ENCODE measurements at places on chromosomes 1 and 21.
A peak's percentile ranks its signal among the peaks of the same experiment; 100 is the strongest.

DNA sequence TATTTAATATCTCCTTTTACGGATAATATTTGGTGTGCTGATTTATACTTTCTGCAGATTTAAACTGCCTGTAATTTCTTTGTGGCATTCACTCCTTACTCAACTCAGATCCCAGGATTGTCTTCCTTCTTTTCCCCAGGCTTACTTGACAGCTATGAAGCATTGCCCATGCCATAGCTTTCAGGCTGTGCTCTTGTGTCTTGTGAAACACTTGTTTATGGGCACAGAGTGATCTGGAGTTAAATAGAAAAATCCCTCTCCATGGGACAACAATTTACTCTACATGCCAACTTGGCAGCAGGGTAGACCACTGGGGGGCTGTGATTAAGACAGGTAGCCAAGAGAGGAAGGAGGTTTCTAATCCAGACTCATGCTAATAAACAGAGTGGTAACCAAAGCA, 57.4 kb downstream of the PPP1R12B start:
- no peak for DNase-seq

GRCh38 chr1:152182431-152182830, 23.4 kb upstream of the RPTN start:
- DNase-seq, result no peak

- peak; percentile 34 for DNase-seq
These were observed 607 bp downstream of the BTG3 start for GRCh38 chr21:17612023-17612564.

DNA sequence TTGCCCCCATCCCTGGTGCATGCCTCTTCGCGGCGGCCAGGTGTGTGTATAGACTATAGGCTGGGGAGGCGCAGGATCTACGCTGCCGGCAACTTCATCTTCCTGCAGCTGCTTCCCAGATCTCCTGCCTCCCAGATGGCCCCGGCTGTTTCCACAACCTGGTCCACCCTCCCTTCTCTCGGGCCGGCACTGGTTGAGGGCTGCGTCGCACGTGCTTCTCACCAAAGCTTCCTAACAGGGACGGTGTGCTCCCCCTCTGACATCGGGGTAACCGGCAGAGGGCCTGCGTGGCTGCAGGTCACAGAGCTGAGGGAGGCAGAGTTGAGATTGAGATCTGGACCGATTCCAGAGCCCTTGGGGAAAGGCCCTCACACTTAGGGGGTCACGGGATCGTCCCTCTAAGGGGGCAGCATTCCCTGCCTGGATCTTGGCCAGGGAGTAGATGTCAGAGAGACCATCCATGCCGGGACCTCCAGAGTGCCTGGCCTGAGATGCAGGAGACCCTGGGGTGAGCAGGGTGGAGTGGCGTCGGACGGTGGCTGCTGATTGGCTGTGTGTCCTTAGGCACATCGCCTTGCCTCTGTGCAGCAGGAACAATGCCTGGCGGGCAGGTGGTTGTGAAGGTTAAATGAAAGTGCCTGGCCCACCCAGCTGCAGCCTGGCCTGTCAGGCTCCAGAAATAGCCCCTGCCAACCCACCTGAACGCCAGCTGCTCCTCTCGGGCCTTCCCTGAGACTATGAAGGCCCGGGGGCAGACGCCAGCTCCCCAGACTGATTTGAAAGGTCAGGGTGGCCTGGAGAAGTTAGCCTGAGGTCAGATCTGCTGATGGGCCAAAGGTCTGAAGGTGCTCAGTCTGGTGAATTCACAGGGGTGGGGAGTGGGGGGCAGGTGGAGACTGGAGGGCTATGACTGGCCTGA, 6.1 kb upstream of the MASP2 start:
- DNase-seq, result peak; percentile 35

DNA sequence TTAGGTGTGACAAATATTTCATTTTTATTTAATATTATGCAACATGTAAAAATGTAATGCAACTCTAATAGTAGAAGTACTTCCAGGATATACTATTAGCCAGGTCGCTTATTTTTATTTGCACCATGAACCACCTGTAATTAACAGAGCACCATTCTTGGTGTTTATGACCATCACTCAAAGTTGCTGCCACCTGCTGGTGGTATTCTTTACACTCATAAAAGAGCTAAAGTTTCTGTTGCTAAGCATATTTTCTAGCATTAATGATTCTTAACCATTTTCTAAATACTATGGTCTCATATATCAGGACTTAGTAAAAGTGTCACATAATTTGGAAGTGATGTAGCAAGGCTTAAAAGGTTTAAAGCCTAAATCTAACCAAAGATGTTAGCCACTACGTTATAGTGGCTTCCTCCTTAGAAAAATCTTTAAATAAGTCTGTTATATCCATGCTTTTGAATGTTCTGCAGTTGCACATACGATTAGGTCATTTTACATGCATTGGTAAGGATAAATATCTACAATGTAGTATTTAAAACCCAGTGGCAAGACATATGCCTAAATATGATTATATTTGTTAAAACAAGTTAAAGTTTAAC, 244.5 kb downstream of the NEGR1 start:
- no peak for DNase-seq

DNA sequence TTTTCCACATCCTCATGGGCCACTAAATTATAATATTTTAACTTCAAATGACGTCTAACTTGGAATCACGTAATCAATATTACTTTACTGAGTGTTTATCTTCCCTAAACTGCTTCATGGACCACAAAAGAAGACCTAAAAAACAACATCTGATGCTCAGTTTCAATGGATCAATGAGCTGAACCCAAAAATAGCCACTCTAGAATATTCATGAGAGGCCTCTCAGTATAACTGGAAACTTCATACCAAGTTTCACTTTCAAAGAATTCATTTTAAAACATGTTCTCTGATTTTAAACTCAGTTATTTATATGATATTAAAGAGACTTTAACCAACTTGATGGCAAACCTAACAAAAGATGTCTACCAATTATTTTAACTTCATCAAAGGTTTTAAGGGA, 23.7 kb upstream of the TIAM1 start:
- DNase-seq, result no peak

DNA sequence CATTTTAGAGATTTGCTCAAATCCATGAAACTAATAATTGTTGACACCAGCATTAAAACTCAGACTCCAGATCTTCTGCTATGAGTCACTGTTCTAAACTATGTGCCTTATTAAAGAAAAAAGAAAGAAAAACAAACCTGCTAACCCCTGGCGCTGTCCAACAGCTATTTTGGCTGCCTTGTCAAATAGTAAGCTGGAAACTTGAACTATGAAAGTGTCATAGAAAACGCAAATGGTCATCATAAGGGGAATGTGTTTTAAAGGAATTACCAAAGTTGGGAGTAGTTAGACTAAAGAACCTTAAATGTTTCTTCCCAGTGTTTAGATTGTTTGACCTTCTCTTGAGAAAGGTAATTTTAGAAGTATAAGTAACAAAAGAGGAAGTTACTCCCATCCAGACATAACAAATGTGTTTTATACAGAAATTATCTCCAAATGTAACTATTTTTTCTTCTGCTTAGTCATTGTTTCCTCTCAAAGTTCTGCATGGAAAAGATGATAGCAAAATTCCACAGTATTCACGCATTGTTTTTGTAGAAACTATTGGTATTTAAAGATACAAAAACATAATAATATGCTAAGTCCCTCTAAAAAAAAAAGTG, 272.4 kb downstream of the TPR start:
- no peak for DNase-seq

GRCh38 chr1:111952125-111952657, 37.3 kb downstream of the KCND3 start:
- DNase-seq, result no peak

GRCh38 chr1:210434223-210434622, 105.5 kb downstream of the HHAT start:
- DNase-seq, result no peak

- DNase-seq, result no peak
These were observed 16.6 kb downstream of the IPO9 start for GRCh38 chr1:201845331-201846083.

- DNase-seq, result no peak
These were observed 3.3 kb upstream of the TRPM2 start for GRCh38 chr21:44349847-44350772.

DNA sequence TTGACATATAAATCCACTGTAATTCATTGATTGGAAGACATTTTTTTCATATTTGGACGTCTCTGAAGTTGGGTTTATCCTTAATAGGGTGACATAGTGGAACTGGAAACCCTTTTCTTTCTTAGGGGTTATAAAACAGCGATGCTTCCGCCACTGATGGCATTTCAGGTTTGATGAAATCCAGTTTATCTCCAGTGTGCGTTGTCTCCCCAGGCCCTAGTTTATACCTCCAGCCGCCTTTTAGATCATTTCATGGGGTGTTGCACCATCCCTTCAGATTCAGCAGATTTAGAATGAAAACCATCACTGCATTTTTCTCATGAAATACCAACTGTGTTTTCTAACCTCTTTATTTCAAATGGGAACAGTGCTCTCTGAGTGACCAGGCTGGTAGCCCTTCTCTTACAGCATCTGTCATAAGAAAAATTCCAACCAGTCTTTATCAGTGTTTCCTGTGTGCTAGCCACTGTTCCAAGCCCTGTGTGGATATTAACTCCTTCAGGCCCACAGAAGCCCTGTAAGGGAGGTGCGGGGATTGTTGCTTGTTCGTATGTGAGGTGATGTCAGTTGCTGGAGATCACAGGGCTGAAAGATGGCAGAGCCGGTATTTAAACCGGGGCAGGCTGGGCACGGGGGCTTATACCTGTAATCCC, 19.0 kb downstream of the H6PD start:
- no peak for DNase-seq

DNA sequence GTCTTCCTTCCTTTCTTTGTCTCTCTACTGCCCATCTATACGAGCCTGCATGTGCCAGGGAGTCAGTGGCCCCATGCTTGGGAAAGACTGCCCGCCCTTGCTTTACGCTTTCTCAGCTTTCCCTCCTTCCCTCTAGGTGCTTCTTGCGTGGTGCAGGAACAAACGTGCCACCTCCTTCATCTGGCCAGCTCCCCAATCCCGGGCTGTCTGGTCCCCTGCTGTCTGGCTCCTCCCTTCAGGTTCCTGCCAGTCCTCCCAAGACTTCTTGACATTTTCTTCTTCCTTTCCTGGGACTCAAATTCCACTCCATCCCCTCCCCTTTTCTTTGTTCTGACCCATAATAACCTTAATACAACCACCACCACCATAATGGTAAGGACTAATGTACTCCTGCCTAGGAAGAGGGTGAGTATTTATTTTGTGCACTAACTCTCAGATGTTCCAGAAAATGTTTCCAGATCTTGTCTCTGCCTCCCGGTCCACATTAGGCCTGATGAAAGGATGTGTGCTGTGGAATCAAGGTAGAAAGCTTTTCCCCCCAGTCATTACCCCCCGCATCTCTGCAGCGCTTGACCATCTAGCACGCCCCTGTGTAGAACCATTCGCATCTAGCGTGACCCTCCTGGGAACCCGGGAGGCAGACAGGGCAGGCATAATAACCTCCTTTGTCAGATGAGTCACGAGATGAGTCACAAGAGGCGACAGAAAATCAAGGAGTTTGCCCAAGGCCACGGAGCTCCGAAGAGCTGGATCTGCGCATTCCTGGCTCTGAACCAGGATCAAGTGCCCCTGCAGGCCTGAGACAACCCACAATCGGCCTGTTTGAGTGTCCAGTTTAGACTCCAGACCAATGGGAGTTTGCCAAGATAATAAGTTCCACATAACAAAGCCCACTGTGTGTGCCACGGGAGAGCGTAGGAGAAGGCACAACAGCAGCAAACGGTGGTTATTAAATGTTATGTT, 60.1 kb upstream of the NEK2 start:
- no peak for DNase-seq

DNA sequence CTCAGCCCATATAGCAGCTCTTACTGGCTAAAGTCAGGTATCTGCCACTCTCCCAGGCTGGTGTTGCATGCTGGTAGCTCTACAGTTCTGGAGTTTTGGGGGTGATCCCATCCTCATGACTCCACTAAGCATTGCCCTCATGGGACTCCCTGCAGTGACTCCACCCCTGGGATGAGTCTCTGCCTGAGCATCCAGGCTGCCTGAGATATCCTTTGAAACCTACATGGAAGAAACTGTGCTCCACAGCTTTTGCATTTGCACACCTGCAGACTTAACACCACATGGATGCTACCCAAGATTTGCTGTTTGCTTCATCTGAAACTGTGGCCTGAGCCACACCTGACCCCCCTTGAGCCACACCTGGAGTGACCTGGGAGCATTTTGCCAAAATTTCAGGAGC, 226.4 kb downstream of the C1orf94 start:
- DNase-seq, result no peak

GRCh38 chr1:227942021-227942715, 5.6 kb downstream of the WNT9A start:
- DNase-seq, result no peak

DNA sequence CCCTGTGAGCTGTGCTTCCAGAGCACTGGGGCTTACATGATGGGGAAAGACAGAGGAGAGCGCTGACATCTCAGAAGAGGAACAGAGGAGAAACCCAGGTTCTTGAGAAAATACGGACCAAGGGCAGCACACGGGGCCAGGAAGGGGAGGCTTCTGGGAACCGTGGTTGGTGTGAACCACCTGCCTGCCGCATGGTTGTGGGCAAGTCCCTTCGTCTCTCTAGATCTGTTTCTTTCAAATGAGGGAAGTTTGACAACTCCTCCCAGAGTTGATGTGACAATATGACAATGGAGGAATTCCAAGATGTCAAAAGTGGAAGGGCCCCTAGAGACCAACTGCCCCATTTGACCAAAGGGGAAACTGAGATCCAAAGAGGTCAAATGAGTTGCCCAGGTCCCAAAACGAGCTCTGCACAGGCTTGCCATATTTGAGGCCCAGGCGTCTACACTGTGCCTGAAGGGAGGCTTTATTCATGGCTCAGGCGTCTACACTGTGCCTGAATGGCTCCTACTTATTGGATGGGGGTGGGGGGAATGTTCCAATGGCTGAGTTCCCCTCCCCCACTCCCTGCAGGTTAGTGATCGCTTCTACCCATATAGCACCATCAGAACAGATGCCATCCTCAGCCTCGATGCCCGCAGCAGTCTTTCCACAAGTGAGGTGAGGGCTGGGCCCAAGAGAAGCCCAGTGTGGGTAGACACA, 11.2 kb downstream of the EXTL1 start:
- DNase-seq, result no peak

DNA sequence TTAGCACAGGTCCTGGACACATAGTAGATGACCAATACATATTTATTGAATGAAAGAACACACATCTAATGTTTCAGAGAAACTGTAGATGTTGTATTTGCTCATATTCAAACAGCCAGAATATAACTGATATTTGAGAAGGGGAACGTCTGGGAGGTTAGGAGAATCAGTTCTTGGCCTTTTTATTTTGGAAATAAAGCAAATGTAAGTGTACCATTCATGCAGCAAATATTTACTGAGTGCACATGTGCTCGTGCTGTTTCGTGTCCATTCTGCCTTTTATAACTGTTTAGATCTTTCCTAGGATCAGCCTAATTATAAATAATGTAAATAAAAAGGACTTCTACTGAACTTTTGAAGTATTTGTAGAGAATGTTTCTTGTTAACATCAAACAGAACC, 103.8 kb downstream of the GREM2 start:
- DNase-seq, result no peak

GRCh38 chr1:59669752-59670312, 144.9 kb upstream of the HOOK1 start:
- no peak for DNase-seq

- DNase-seq, result no peak
These were observed 9.9 kb upstream of the GPR161 start for GRCh38 chr1:168146626-168147025.

GRCh38 chr1:18412882-18413353, 67.8 kb upstream of the KLHDC7A start:
- DNase-seq, result no peak

All from stimulated activated CD4-positive, alpha-beta T cell treated with anti-CD3 and anti-CD28 coated beads, Interleukin-4, amount 100 ng/mL, for 1 hour (primary cell).